Skin of body (tissue), 3 donors: ENCODE measurements at places on chromosomes 12 and 14. TPM values are rescaled to one million over a fixed set of nuclear protein-coding genes. Genes with fewer than 3 reads are reported as not detected.

DNA sequence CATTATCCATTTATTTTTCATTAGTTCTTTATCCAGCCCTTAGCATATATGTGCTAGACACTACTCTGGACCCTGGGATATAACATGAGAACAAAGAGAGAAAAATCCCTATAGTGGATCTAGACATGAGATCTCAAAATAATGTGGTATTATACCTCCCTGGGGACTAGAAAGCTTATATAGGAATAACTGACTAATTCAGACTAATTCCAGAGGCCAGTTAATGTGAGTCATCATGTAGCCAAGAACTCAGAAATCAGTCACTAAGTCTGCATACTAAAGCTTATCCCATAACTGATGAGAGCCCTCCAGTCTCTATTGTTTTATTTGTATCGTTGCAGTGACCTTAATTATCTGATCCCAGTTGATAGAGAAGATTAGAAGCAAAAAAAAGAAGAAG is 267.1 kb upstream of the RGS6 start:
- DNase-seq = no peak

- peak; percentile 27 for DNase-seq
Measured at GRCh38 chr14:57512220-57512619, 18.6 kb upstream of the CCDC198 start.

DNA sequence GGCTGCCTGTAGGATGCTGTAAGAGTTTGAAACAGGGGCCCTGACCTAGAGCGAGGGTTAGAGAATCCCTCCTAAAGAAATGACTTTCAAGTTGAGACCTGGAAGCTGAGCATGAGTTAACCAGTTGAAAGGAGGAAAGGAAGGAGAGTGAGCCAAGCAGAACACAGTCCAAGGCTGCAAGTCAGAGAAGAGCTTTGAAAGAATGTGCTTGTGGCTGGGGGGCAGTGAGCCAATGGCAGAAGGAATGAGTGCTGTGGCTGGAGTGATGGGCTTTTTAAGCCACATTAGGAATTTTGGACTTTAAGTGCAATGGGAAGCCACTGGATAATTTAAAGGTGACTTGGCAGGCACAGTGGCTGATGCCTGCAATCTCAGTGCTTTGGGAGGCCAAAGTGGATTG is 18.1 kb downstream of the CDKN1B start:
- DNase-seq = no peak

DNA sequence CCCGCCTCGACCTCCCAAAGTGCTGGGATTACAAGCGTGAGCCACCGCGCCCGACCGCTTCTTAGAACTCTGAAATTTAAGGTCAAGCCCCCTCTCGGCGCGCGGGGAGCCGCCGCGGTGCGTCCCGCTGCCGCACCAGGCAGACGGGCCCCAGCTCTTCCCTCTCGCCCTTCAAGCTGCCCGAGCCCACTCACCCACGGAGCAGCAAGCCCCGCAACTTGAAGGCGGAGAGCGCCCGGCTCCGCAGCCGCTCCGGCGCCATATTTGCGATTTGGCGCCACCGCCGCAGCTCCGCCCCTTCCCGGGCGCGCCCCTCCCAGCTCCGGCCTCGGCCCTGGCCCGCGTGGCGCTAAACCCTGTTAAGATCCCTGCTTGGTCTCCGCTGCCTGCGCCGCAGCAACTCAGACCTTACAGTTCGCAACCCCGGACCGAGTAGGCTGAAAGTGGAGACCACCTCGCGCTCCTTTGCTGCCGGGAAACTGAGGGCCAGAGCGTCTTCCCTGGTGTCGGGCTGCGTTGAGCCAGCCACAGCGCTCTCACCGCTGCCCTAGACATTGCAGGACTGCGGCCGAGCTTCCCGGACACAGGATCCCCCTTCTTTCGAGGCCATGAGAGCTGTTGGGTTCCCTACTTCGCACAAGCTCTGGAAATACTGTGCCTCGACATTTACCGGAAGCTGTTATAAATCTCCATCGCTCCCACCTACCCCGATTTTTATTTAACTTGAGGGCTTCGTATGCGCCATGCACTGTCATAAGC is at the start of gene POLE2:
POLE2 (minus strand) TSS at position 273 of the 759 bp plus-strand sequence; CDS start at position 262, 11 bp downstream.
- DNase-seq = peak; percentile 69

GRCh38 chr12:116969615-116970585 is 59.1 kb downstream of the FBXW8 start:
- no peak for DNase-seq

DNA sequence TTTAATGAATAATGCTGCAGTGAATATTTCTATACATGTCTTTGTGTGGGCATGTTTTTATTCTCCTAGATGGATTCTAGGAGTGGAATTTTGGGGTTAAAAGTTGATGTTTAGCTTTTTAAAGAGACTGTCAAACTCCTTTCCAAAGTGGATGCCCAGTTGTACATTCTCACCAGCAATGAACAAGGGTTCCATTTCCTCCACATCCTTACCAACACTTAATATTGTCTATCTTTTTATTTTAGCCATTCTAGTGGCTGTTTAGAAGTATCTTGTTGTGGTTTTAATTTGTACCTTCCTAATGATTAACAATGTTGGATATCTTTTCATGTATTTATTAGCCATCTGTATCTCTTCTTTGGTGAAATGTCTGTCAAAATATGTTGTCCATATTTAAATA is 109.8 kb downstream of the SMOC1 start:
- DNase-seq = no peak

- DNase-seq = no peak
Measured at GRCh38 chr14:71589609-71590008, 342.6 kb upstream of the RGS6 start.

DNA sequence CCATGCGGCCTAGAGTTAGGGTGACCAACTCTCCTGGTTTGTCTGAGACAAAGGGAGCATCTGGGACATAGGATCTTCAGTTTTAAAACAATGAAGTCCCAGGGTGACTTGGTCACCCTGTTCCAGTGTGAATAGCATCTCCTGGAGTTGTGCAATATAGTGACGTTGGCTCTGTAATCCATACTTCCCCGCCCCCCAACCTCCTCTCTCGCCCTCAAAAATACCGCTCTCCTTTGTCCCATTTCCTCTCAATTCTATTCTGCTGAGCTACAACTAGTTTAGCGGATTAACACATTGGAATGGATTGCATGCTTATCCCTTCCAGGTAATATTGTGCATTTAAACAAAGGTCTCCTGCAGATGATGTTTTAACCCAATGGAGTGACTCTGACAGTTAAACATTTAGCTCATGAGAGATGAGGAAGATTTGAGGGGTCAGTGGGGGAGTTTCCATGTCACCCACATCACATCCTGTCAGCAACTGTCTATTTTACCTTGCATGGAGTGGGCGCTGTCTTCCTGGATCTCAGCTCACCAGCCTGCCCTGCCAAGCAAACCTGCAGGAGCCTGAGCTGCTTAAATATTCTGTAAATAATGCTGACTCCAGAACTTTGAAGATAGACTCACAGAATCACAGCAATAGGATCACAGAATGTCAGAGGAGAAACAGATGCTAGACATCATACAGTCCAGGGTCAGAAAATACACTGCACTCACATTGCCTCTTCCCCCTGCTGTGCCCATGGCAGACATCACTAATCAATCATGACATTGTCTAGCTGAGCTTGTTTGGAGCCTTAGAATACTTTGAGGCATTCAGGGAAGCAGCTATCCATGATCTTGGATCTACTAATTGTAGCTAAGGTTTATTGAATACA is 43.0 kb downstream of the MAP1LC3B2 start:
- DNase-seq = no peak

DNA sequence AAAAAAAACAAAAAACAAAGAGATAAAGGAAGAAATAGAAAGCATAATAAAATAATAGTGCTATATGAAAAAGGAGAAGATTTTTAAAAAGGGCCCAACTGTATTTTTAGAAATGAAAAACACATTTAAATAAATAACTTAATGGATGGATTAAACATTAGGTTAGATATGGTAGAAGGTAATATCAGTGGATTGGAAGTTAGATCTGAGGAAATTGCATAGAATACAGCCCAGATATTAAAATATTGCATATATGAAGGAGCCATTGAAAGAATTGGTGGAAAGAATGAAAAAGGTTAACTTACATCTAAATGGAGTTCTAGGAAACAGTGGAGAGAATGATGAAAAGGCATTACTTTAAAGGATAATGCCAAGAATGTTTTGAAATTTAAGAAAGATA is 27.8 kb downstream of the CACNA1C start:
- no peak for DNase-seq

DNA sequence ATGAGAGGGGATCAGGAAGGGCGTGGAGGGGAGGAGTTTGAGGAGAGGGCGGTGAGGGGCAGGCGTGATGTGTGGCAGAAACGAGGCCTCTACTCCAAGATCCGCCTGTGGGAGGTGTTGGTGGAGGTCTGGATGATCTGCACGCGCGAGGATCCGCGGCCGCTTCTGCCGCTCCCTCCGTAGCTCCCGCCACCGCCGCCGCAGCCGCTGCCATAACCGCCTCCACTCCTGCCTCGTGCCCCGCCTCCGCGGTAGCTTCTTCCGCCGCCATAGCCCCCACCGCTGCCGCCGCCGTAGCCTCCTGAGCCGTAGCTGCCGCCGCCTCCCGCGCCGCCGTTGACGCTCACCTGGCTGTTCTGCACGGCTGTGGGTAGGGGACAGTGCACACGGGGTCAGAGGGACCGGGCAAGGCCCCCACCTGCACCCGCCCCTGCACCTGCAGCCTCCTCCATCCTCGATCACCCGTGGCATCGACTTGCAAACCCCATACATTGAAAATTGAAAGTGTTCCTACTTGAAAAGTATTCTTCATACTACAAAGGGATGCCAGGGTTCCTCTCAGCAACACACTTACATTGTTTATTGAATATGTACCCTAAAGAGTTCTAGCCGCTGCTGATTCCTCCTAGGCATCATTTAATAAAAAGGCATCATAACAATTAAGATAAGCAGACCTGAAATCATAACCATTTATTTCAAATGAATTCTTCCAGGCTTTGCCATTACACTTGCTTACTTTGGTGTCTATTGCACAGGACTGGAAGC is 11.1 kb upstream of the KRT1 start:
- DNase-seq = no peak

DNA sequence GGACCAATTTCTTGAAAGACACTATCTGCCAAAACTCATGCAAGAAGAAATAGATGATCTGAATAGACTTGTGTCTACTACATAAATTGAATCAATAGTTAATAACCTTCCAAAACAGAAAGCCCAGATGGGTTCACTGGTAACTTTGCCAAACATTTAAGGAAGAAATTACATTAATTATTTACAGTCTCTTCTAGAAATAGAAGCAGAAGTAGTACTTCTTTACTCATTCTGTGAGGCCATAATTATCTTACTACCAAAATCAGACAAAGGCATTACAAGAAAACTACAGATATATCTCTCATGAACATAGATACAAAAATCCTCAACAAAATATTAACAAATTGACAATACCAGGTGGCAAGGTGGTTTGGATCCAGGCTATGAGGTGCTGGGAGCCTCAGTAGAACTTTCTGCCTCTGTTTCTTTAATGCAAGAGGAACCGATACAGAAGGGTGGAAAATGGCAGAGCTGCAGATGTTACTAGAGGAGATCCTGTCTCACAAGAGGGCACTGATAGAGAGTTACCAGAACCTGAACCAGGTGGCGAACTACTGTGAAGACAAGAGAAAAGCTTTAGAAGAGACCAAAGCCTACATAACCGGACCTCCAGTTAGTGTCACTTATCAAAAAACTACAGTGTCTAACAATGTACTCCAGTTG is 33.7 kb upstream of the KTN1 start:
- DNase-seq = no peak

DNA sequence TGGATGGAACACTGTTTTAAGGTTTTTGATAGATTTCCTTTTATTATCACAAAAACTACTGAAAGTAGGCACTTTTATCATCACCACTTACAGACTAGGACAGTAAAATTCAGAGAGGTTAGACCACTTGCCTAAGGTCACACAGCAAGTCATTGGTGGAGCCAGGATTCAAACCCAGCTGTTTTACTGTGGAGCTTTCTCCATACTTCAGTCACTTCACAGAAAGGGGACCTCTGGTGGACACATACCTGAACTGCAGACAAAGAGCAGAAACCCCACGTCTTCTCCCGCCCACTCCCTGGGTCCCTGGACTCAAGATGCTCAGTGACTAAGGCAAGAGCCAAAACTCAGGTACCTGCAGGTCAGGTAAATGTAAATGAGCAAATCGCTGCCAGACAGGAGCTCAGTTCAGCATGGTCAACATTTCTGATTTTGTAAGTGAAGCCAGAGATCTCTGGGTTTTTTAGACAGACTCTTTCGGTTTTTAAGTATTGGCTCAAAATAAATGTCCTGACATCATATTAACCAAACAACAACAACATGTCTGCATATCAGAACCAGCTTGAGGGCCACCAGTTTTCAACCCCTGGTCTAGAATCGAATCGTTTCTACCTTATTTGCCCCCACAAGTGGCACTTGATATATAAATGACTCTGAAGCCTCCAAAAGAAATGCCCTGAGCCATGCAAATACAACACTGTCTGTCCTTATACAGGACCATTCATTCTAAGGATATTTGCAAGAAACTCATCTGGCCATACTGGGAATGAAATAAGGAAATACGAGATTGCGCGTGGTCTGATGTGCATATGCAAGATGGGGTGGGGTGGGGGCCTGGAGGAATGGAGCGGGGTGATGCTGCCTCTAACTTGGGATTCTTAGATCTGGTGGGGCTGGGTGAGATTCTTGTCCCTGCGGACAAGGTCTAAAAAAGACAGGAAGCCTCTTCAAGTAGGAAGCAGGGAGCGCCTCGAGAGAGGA is 110.9 kb downstream of the KSR2 start:
- no peak for DNase-seq

- DNase-seq = no peak
Measured at GRCh38 chr14:39055786-39056474, 47.1 kb downstream of the SEC23A start.

DNA sequence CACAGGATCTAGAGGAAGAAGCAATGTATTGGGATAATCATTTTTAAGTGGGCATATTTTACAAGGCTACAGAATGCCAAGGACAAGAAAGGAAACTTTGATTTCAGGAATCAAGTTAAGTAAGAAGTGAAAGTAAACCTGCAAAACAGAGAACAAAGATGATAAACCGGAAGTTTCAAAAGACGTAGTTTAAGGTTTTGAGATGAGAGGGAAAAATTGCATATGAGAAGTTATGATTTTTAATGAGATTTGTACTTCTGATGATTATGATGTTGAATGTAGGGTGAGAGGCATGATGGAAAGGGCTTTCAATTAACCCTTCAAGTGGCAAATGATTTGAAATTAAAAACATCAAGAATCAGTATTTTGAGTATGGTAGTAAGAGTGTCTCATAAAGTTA is 134.9 kb downstream of the CAPZA3 start:
- DNase-seq = no peak

The CAPZA3 gene
- total RNA-seq = not detected

The FOXG1 gene
- not detected for total RNA-seq

The DLGAP5 gene
- total RNA-seq = 13.7 TPM

The FAR2 gene
- 30.7 TPM for total RNA-seq

The TIMELESS gene
- 9.4 TPM for total RNA-seq

The PAWR gene
- 46.6 TPM for total RNA-seq

The NTF3 gene
- 4.7 TPM for total RNA-seq
